ENCODE measurements at places on chromosomes 16 and 17. TPM values are rescaled to one million over a fixed set of nuclear protein-coding genes. Genes with fewer than 3 reads are reported as not detected.

Gene FBXO39
- total RNA-seq = not detected

Gene YPEL3
- total RNA-seq = 129 TPM

Gene HOXB1
- total RNA-seq = not detected

Gene RMI2
- total RNA-seq = 38.0 TPM

Gene CD300H
- total RNA-seq = not detected

- no peaks in the 10 kb centered on the region for H3K36me3 ChIP-seq
- no peak overlapping the region for H3K4me3 ChIP-seq
- DNase-seq = no peak
- no peaks in the 10 kb centered on the region for H3K27me3 ChIP-seq
- no peaks in the 10 kb centered on the region for H3K4me1 ChIP-seq
These were observed 80.8 kb upstream of the CIBAR2 start for GRCh38 chr16:85193115-85193493.

- H3K27me3 ChIP-seq = no peaks in the 10 kb centered on the region
- peaks cover 4% of the 10 kb centered on the region for H3K36me3 ChIP-seq
- no peak overlapping the region for H3K4me3 ChIP-seq
These were observed 2.6 kb upstream of the AATF start for GRCh38 chr17:36945959-36946725.

- H3K4me1 ChIP-seq = no peaks in the 10 kb centered on the region
- H3K27ac ChIP-seq = no peak overlapping the region
- H3K36me3 ChIP-seq = no peaks in the 10 kb centered on the region
These were observed 4.3 kb upstream of the STAT5A start for GRCh38 chr17:42284024-42284369.

- no peak for DNase-seq
- H3K27ac ChIP-seq = no peak overlapping the region
- H3K4me3 ChIP-seq = no peak overlapping the region
- 0 out of 2 replicates have a peak, but pooled peaks cover 9% of the 10 kb centered on the region for H3K27me3 ChIP-seq
- no peaks in the 10 kb centered on the region for H3K36me3 ChIP-seq
These were observed 29.7 kb upstream of the KIF2B start for GRCh38 chr17:53792997-53793396.

- DNase-seq = no peak
- H3K36me3 ChIP-seq = no peaks in the 10 kb centered on the region
- no peak overlapping the region for H3K4me3 ChIP-seq
- H3K4me1 ChIP-seq = no peaks in the 10 kb centered on the region
These were observed 84.9 kb upstream of the GNG13 start for GRCh38 chr16:885391-885790.

DNA sequence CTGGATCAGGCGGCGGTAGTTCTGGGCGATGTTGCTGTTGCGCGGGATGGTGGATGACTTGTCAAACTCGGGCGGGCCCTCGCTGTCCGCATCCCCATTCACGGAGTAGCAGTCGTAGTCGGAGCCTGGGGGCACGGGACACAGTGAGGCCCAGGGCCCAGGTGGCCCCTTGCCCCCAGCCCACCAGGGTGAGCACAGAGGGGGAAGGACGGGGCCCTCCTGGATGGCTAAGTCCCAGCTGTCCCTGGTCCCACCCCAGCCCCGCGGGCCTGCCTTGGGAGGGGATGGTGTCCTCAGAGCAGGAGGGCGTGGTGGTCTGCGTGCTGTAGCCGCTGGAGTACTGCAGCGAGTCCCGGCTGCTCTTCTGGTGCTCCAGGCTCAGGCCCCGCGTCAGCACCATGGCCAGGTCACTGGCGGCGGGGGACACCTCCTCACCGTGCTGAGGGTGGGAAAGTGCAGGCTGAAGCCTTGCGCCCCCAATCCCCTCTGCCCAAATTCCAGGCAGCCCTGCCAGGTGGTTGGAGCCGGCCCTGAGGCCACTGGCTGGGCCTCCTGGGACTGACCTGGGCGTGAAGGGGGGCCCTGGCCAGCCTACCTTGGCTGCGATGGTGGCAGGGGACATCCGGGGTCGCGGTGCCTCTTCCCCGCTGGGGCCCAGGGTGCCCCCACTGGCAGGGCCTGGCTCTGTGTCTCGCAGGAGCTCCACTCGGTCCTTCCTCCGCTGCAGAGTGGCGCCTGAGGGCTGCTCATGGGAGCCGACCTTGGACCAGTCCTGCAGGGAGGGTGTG is 18.2 kb downstream of the IL34 start:
- no peaks in the 10 kb centered on the region for H3K4me1 ChIP-seq
- no peaks in the 10 kb centered on the region for H3K27me3 ChIP-seq
- H3K36me3 ChIP-seq = no peaks in the 10 kb centered on the region
- no peak overlapping the region for H3K4me3 ChIP-seq
- no peak overlapping the region for H3K27ac ChIP-seq

All from PC-9 (cell line).